Midbrain (tissue), 1 donor: ENCODE measurements at places on chromosomes 2 and 18.
A peak's percentile ranks its signal among the peaks of the same experiment; 100 is the strongest.

GRCh38 chr18:5286525-5286924 lies 9.0 kb downstream of the ZBTB14 start:
- no peak for DNase-seq

- DNase-seq: no peak
Measured at GRCh38 chr2:28457237-28457636, 38.6 kb upstream of the PLB1 start.

GRCh38 chr2:23497536-23497935 lies 112.6 kb downstream of the KLHL29 start:
- DNase-seq: no peak

GRCh38 chr2:203238292-203238703 lies 520 bp upstream of the CYP20A1 start:
- DNase-seq: no peak

DNA sequence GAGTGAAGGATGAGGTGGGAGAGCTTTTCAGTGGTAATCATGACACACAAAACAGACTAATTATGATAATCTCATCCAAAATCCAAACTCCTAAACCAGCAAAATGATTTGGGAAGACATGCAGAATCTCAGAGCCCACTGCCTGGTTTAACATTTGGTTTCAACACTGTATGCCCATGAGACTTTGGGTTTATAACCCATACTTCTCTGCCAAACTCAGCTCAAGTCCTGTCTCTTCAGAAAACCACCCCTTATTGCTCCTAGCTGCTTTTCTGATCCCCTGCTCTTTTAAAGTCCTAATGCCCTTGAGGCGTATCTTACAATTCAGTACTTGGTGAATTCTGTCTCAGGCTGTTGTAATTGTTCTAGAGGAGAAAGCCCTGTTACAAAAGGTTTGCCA lies 593.0 kb upstream of the ID2 start:
- DNase-seq: no peak

- DNase-seq: no peak
Measured at GRCh38 chr2:82257796-82258555, 1953.4 kb upstream of the LRRTM1 start.

DNA sequence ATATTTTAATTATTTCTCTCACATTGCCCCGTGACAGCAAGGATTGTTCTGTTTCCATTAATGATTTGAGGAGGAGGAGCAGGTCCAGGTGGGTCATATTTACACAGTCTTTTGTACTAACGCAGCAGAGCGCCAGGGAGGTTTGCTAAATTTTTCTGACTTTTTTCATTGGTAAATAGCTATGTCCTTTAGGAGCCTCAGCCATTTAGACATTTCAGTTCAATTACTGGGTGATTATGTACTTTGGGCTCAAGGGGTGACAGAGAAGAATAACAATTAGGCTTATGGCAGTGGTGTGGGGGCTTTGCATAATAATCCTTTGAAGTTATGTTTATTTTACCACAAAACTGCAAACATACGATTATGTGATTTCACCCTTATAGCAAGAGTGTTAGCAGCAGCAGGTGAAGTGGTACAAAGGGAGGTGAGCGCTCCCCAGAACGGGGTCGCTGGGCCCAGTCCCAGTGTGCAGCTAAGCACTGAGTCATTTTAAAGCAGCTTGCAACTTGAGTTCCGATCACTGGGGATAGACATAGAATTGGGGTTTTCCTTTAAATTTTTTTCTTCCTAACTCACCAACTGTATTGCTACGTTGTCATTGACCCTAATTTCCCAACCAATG lies 80.3 kb downstream of the TSHZ1 start:
- no peak for DNase-seq

- DNase-seq: no peak
Measured at GRCh38 chr2:950080-950966, at the start of gene SNTG2. Gene SNTG2, plus strand, starts transcription at chr2:950849. Its CDS starts 148 bp downstream, at chr2:950997.

- DNase-seq: no peak
Measured at GRCh38 chr2:216687646-216688045, 7.7 kb downstream of the IGFBP5 start.

DNA sequence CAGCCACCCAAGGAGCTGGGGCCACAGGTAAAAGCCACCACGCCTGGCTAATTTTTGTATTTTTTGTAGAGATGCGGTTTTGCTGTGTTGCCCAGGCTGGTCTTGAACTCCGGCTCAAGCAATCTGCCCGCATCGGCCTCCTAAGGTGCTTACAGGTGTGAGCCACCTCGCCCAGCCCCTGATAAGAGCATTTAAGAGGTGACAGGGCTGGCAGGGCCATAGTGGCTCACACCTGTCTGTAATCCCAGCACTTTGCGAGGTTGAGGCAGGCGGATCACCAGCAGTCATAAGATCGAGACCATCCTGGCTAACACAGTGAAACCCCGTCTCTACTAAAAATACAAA lies 9.0 kb upstream of the CNNM3 start:
- no peak for DNase-seq

DNA sequence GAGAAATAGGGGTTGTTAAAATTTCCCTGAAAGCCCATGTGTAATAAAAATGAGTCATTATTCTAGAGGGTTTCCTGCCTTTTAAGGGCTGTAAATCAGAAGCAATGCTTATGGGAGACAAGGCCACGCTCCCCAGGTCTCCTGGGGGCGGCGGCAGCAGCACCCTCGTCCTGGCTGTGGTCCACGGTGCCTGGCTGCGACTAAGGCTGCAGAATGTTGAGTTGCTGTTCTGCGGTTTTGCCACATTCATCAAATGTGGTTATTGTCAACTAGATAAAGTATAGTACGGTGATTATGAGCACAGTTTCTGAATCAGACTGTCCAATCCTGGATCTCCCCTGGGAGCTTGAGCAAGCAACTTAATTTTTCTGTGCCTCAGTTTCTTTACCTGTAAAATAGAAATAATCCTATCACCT lies 11.9 kb upstream of the AGFG1 start:
- no peak for DNase-seq

DNA sequence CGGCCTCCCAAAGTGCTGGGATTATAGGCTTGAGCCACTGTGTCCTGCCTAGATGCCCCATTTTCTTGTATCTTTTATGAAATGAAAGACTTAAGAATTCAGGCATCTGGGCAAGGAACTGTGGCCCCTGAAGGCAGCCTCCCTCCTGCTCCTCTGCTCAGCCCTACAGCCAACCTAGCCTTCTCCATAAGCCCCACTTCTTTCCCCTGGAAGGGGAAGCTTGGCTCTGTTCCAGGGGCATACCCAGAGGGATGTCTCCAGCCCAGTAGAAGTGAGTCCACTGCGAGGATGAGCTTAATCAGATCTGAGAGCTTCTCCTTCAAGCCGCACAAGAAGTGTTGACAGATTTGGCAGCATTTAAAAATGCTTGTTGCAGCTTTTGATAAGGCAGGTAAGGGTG lies 39.7 kb downstream of the RHOB start:
- DNase-seq: no peak

GRCh38 chr2:154437104-154437503 lies 261.4 kb upstream of the KCNJ3 start:
- no peak for DNase-seq

DNA sequence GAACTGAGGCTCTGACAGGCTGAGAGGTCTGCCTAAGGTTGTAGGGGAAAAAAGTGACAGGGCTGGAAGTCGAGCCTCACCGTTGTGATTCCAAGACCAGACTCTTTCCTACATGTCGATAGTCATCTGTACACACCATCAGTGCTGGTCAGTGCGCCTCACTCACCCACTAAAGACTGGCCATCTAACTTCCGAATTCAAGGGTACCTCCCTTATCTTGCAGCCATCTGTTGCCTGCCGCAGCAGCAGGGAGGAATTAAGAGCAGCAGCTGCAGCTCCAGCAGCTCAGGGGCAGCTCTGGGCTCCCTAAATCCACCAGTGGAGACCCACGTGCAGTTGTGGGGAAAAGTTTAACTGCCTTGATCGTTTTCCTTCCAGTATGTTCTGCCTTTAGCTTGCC lies 32.6 kb upstream of the GPR39 start:
- DNase-seq: no peak

DNA sequence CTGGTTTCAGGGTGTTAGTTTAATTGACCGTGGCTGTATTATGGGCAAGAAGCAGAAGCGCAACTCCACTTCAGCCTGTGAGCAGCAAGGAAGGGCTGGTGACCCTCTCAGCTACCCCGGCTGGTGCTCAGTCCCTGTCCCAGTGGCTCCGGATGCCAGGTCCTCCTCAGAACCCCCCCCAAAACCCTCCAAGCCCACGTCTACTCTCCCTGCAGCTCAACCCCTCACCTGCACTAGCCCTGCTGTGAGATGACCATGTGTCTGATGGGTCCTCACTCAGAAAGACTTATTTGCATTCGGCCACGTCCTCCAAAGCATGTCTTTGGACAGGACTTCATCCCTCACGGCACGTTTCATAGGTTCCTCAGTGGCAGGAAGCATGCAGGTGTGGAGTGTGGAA lies 119.7 kb upstream of the ALKAL2 start:
- DNase-seq: no peak

GRCh38 chr2:197281421-197281820 lies 29.2 kb downstream of the ANKRD44 start:
- no peak for DNase-seq

- DNase-seq: no peak
Measured at GRCh38 chr2:222445227-222445626, 20.9 kb downstream of the SGPP2 start.

DNA sequence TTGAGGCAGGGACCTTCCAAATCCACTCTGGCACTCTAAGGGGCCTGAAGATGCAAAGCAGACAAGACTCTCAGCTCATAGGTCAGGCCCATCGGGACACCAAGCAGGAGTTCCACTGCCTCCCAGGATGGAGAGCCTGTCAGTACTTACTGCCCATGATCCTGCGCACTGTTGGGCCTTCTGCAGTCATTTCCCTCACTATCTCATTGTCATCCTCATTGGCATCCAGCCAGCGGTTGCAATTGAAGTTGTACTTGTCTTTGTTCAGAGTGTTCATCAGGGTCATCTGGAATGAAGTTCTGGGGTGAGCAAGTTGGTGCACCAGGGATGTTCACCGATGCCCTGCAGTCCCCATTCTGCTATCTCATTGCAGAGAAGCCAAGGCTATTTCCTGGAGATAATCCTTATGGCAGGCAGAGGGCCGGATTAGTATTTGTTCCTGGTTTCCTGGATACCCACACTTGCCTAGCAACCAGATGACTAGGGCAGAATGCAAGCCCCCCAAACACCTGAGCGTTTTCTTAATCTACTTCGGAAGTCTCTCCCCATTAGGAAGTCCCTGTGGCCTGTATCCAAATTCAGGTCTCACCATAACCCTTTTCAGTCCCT lies 65.1 kb downstream of the LOXHD1 start:
- DNase-seq: no peak

- DNase-seq: no peak
Measured at GRCh38 chr2:137437386-137437785, 526.9 kb upstream of the HNMT start.

GRCh38 chr2:218363736-218364135 lies 7.1 kb downstream of the CATIP start:
- DNase-seq: no peak

- DNase-seq: no peak
Measured at GRCh38 chr18:11791131-11791530, 60.1 kb upstream of the CHMP1B start.

- no peak for DNase-seq
Measured at GRCh38 chr2:179275253-179276012, 10.8 kb upstream of the SESTD1 start.

DNA sequence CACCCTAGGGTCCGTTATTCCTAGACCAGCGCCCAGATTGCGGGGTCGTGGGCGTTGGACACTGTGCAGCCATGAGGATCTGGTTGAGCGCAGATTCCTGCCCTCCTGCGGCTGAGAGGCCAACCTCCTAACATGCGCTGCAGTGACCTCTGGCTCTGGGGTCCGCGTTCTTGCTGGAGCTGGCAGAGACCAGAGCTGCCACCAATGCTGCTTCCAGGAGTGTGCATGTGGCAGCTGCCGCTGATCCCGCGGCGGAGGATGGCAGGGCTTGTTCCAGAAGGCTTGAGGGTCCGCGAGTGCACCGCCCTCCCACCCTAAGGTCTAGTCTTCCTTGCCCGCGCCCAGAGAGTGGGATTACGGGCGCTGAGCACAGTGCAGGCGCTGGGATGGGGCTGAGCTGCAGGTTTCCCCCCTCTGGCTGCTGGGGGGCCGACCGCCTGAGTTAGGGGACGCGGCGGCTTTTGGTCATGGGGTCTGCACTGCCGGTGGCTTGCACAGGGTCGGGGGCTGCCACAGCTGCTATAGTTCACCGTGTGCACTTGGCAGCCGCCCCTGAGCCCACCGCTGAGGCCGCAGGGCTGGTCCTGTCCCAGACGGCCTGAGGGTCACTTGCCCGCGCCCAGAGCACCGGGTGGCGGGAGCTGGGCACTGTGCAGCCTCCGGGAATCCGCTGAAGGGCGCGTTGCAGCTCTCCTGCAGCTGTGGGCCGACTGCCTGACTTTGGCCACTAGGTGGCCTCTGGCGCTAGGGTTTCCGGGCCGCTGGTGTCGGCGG lies 145.9 kb downstream of the CCDC74A start:
- DNase-seq: peak; percentile 87

GRCh38 chr18:57542126-57542525 lies 44.4 kb downstream of the FECH start:
- no peak for DNase-seq

DNA sequence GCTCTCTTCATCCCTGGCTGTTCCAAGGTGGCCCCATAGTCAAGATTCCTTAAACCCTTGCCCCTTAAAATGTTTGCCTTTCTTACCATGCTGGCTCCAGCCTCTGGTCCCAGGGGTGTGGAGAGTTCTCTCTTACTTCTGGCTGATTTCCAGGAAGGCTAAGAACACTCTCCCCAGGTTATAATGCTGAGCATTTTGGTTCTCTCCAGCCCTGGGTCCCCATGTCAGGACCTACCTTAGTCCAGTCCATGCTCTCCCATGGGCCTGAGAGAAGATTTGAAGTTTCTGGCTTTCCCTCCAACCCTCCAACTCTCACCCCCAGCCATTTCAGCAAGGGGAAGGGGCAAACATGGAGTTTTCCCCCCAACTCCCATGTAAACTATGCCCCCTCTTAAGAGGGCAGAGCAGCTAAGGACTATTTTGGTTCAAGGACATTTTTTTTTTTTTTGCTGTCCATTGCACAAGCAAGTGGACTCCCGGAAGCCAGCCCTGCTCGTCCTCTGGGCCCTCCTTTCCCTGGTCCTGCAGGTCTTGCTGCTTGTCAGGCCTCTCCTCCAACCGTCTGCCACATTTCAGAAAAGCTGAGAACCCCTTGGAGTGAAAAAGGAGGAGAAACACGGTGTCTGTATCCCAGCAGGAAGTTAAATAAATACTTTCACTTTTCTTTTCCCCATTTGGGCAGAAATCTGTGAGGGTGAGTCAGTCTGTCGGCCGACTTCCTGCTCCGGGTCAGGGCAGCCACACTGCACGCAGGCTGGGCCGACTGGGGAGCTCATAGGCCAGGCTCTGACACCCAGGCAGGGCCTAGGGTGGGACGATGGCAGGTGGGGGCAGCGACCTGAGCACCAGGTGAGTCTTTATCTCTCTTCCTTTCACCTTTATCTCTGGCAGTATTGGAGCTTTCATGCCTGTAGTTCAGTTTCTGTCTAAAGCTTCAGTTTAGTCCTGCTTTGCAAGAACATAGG lies at the start of gene SP140L:
Gene SP140L, plus strand, starts transcription at position 741 of the 965 bp plus-strand sequence. Its CDS starts 77 bp downstream, at position 818.
- DNase-seq: no peak

DNA sequence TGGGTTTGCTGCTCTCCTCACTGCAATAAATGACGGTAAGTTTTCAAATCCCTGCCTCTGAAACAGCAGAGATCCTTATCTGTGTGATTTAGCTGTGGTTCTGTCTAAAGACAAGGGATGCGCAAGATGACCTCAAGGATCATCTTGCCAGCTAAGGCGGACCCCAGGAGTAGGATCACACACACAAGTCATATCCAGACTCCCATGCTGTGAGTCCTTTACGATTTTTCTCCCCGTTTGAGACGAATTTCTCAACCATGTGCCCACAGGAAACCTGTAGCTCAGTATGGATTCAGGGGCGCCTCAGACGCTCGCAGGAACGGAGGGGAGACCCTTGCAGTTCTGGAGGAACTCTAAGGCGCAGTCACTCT lies 11.1 kb upstream of the DCTN1 start:
- no peak for DNase-seq

- no peak for DNase-seq
Measured at GRCh38 chr2:4831751-4832150, 860.4 kb upstream of the SOX11 start.
